Muscle of leg (tissue), 16 donors: ENCODE measurements at places on chromosomes 7 and 10. TPM values are rescaled to one million over a fixed set of nuclear protein-coding genes. Genes with fewer than 3 reads are reported as not detected.

The ZNF511 gene
- 22.3 TPM for total RNA-seq

The EEPD1 gene
- 10.8 TPM for total RNA-seq

The NKX2-3 gene
- total RNA-seq, result 0.62 TPM

The CYP26C1 gene
- 0.09 TPM for total RNA-seq

The CEP41 gene
- total RNA-seq, result 16.3 TPM

The NCF1 gene
- 0.66 TPM for total RNA-seq

The GDF10 gene
- total RNA-seq, result 0.98 TPM

The NME8 gene
- total RNA-seq, result 0.22 TPM

The LRWD1 gene
- total RNA-seq, result 10.2 TPM

The GRB10 gene
- 13.0 TPM for total RNA-seq

The PON3 gene
- total RNA-seq, result 5.0 TPM

The ADAMTS14 gene
- 12.5 TPM for total RNA-seq

The UNC5B gene
- total RNA-seq, result 6.4 TPM

The TRPV5 gene
- total RNA-seq, result 0.04 TPM

The HOXA4 gene
- 3.2 TPM for total RNA-seq

The PHKG1 gene
- 52.4 TPM for total RNA-seq

The GJC3 gene
- total RNA-seq, result 0.53 TPM

The CLCN1 gene
- 1.1 TPM for total RNA-seq

The OR2A2 gene
- not detected for total RNA-seq

The GALNT17 gene
- 27.0 TPM for total RNA-seq

The SPDYE1 gene
- not detected for total RNA-seq

The MRPS17 gene
- total RNA-seq, result 16.0 TPM

The CALD1 gene
- 79.3 TPM for total RNA-seq

The SHTN1 gene
- total RNA-seq, result 3.3 TPM

The SAP25 gene
- 0.98 TPM for total RNA-seq

The EGR2 gene
- total RNA-seq, result 1.5 TPM

The TTYH3 gene
- total RNA-seq, result 21.1 TPM

The CCDC172 gene
- not detected for total RNA-seq

The FGFR2 gene
- 2.1 TPM for total RNA-seq

The AKR1C2 gene
- total RNA-seq, result 10.9 TPM

The SPDYE6 gene
- total RNA-seq, result not detected

The JCAD gene
- total RNA-seq, result 33.4 TPM

The TSPAN15 gene
- 54.0 TPM for total RNA-seq

The GRK5 gene
- total RNA-seq, result 21.4 TPM
